ENCODE measurements at places on chromosomes 7 and 10.
A peak's percentile ranks its signal among the peaks of the same experiment; 100 is the strongest.

- no peak for DNase-seq
Measured at GRCh38 chr10:47160261-47160908, 139.6 kb upstream of the GDF10 start.

GRCh38 chr7:158031867-158032308 is 555.7 kb downstream of the PTPRN2 start:
- DNase-seq: no peak

DNA sequence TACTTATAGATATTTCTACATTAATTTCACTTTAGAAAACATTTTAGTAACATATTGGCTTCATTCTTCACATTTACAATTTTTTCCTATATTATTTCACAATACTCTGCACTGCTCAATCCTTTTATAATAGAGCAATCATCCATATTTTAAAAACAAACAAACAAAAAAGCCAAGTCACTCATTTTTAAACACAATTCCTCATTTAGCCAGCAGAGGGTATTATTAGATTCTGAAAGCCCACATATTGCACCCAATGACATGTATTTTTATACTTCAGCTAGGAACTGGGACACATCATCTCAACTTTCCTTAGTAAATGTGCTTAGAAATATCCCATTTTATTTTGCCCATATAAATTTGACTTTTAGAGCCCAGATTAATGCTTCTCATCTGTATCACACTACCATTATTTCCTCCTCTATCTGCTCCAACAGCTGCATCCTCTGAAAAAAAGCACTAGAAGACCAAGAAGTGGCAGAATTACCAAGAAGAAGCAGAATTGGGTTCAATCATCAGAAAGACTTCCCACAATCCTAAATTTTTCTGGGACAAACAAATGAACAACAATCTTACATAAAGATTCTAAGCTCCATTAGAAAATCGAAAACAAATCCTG is 29.5 kb downstream of the CTNNA3 start:
- no peak for DNase-seq

GRCh38 chr7:1745576-1746490 is 75.8 kb downstream of the ELFN1 start:
- DNase-seq: no peak

DNA sequence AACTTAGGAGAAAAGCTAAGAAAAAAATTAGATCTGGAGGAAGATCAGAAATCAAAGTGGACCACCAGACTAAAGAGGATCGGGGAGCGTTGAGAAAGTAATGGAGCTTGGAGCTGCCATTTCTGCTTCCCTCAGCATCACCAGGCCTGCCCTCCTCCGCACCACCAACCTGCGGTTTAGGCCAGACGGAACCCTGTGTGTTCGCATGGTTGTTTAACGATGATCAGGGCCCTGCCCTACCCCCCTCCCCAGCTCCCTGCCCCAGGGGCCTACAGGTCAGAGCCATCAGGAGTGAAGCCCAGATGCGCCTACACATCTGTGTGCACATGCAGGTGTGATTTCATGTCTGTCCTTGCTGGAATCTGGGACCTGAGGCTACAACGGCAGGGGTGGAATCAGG is 45.7 kb downstream of the EBF3 start:
- DNase-seq: no peak

DNA sequence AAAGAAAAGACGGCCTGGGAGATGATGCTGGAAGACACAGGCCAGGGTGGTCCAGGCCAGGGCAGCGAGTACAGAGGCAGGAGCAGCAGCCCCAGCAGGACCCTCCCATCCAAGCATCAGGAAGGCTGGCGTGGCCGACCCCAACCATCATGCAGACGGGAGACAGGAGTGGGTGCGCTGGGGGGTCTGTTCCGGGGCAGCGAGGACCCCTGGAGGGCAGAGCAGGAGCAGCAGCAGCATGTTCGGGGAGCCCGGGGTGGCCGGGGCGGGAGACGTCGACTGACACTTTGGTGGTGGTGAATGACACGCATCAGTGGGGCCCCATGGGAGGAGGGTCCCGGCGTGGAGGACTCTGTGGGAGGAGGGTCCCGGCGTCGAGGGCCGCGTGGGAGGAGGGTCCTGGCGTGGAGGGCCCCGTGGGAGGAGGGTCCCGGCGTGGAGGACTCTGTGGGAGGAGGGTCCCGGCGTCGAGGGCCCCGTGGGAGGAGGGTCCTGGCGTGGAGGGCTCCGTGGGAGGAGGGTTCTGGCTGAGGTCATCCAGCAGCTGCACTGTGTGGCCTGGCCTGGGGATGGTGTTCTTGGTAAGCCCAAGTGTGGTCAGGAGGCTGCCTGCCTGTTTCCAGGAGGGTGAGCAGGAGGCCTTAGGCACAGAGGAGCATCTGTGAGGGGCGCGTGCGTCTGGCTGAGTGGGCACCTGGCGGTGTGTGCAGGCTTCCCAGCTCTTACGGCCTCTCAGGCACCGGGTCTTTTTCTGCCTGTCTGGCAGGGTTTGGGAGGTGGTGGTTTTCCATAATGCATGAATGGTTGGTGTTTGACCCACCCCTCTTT is 38.9 kb downstream of the FAM20C start:
- no peak for DNase-seq

DNA sequence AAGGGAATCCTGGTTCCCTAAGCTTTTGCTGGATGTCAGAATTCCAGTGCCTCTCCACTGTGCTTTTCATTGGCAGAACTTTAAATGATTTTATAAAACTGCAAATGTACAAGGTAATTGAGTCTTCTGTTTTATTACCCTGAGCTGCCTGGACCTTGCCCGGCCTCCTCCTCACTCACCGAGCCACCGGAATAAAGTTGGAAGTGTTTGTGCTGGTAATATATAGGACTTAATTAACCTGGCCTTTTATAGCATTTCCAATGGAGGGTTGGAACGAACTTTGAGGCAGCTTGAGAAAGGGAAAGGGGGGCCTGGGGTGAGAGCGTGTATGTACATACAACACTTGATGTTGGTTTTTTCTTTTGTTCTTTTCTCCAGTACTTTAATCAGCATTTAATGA is 43.4 kb downstream of the ZNF503 start:
- DNase-seq: no peak

DNA sequence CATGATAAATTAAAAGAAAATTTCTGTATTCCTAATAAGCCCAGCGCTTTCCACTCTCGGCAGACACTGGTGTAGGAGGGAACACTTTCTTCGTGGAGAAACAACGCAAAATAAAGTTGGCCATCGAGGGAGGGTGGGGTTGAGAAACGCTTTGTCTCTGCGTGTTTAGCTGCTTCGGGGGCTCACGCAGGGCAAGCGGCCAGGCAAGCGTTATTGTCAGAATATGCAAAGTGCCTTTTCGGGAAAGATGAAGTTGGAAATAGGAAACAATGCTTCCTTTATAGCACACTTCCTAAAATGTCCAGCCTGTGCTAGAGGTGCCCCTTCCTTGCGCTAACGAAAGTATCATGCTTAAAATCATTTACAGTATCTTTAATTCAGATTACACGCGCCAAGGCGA is 1.9 kb upstream of the EBF3 start:
- no peak for DNase-seq

- peak; percentile 1 for DNase-seq
Measured at GRCh38 chr7:140478246-140479061, 851 bp downstream of the MKRN1 start.

DNA sequence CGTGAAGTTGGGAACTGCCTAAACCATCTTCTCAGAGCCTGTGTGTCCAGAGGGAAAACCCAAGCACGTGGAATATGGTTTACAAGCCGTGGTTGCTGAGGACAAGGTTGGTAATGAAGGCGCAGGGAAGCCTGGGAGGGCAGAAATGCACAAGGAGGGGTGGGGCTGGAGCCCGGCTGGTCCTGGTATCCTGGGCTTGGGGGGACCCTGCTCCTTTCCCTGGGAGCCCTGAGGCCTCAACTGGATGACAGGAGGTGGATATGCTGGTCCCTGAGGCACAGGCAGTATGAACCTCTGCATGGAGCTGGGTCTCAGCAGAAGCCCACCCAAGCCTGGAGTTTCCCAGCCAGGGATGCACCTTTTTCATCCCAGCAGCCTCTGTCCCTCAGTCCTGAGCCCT is 80.3 kb upstream of the RET start:
- no peak for DNase-seq

Data from activated T-helper 9 cell treated with anti-CD3 and anti-CD28 coated beads, Interleukin-2, amount 50 U/mL, for 16 hours (primary cell).